ENCODE measurements at places on chromosomes 12 and 14.

GRCh38 chr12:122855928-122856831, 20.9 kb downstream of the HIP1R start:
- DNase-seq, result no peak

DNA sequence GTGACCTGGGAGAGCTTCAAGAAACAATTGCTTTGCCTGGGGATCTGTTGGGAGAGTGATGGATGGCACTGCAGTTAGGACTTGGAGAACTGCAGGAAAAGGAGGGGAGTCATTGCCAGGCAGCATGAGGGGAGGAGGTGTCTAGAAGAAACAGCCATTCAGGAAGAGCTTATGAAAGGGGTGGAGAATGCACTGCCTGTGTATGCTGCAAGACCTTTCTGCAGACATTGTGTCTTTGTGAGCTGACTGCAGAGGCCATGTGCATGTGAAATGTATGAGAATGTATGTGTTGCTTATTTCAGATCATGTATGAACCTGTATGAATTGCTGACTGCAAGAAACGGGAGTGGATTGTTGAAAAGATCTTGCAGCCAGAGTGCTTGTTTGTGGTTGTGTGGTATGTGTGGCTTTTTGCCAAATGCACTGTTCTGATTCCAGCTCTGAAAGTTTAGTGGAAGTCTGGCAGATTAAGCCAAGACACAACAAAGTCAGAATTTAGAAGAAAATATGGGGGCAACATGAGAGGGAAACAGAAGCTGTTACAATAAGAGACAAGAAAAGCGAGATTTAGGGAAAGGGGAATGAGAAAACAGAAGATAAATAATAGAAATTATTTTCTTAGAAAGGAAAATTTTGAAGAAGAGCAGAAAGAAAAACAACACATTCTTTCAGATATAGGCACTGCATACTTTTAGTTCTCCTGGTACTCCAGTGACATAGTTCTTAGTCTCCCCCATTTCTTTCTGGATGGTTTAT, 9.8 kb upstream of the RIMKLB start:
- DNase-seq, result peak; percentile 71

DNA sequence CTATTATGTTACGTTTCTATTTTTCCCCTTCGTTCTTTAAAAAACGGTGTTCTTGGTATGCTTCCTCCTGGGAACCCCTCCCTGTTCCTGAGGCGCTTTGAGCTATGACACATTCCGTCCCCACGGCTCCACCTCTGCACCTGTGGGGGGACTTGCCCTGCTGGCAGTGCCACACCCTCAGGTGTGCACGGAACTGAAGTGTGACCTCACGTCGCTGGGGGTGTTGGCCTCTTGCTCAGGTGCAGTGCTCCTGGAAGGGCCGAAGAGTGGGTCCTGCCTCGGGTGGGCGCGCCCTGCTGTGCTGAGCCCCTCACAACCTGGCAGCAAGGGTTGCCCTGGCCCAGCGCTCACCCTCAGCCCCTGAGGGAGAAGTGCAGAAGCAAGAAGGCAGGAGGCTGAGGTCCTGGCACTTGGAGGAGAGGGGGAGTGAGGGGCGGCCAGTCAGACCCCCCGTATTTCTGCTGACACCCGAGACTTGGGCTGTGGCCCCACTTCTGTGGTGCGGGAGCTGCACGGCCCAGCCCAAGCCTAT, 4.9 kb downstream of the AMN start:
- DNase-seq, result peak; percentile 100

- DNase-seq, result peak; percentile 93
Observed at GRCh38 chr14:103109535-103110441, 13.5 kb upstream of the TNFAIP2 start.

DNA sequence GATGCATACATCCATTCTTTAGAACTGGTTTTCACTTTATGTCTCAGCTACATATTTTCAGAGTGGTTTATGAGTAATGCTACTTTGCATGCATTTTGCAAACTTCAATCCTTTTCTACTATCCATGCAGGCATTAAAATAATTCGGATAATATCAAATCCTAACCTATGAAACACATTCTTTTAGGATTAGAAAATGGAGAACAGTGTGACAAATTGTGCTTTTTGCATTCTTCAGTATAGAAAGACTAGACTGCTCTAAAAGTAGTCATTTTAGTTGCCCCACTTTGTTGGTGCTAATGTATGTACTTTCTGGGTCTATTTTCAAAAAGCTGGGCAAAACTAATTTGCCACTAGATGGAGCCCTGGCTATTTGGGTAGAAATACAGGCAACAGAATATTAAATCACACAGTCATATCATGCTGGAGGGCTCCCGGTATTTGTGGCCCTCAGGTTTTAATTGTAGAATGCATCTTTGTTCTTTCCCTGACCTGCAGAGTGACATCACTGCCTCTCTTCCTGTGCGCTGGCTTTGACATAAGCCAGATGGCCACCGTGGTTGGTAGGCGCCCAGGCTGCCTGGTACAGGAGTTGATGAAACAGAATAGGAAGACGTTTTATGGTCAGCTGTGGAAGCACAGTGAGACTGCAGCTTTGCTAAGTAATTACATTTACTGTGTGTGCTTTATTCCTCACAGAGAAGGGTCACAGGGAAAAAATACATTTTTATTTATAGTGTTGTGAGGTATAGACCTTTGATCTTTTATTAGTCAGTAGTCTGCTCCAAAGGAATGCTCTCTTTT, 28.1 kb downstream of the MSRB3 start:
- no peak for DNase-seq

DNA sequence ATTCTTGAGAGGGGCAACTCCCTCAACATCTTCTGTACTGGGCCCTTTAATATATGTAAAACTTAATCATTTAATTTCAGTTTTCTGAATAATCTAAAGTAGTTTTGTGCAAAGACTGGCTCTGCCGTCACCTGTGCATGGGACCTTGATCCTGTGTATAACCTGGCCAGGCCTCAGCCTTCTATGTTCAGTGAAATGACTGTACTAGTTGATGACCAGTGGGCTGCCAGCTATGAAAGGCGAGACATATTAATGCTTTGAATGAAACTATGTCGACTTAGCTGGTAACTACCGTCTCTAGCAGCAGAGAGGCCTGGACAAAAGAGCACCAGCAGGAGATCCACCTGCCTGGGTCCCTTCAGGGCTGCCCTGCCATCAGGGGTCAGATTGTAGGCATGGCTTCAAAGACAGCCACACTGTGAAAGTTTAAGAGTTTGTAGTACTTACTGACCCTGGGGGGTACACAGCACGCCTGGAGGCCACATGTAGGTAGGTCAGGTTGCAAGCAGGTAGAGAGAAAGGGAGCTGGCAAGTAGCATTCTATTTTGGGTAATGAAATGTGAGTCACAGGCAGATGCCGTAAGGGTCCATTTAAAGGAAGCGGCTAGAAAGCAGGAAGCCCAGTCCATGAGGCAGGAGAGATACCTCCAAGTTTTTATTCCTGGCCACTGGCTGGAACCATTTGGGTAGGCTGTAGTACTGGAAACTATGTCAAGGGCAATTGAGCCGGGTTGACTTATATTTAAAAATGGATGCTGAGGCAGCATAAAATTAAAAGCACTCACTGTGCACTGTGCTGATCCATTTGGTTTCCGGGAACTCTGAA, 77.2 kb downstream of the BHLHE41 start:
- no peak for DNase-seq

DNA sequence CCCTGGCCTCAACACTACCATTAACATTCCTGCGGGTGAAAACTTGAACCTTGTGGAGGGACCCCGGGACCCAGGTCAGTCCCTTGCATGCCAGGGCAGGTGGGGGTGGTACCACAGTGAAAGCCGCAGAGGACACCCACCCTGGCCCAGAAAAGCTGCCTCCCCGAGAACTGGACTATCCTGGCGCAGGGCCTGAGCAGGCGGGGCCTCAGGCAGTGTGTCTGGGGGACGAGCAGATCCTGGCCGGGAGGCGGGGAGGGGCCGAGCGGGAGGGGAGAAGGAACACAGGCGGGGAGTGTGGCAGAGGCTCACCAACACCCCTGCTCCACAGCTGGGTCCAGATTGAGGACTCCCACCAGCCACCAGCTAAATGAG, 10.0 kb downstream of the AHNAK2 start:
- peak; percentile 76 for DNase-seq

GRCh38 chr12:81644503-81644902, 114.6 kb downstream of the PPFIA2 start:
- peak; percentile 39 for DNase-seq

DNA sequence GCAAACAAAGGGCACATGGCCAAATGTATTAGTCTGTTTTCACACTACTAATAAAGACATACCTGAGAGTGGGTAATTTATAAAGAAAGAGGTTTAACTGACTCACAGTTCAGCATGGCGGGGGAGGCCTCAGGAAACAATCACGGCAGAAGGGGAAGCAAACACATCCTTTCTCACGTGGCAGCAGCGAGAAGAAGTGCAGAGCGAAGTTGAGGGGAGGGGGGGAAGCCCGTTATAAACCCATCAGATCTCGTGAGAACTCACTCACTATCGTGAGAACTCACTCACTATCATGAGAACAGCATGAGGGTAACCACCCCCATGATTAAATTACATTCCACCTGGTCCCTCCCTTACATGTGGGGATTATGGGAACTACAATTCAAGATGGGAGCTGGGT, 66.1 kb downstream of the ST8SIA1 start:
- no peak for DNase-seq

DNA sequence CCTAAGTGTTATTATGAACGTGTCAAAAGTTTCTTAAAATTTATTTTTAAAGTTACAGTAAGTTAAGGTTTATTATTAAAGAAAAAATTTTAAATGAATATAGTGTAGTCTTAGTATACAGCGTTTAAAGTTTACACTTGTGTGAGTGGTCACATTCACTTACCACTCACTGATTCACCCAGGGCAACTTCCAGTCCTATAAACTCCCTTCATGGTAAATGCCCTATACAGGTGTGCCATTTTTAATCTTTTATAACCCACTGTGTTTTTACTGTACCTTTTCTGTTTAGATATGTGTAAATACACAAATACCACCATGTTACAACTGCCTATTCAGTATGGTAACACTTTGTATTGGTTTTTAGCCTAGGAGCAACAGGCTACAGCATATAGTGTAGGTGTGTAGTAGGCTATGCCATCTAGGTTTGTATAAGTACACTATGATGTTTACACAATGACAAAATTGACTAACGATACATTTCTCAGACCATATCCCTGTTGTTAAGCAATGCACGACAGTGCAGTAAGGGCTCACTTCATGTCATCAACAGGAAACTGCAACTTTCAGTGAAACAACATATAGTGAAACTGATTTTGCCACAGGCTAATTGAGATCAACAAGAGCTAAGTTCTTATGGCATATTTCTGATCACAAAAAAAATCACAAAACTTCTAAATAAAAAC, 112.0 kb upstream of the TMCC3 start:
- peak; percentile 72 for DNase-seq

GRCh38 chr12:96327346-96327745, 72.9 kb downstream of the CDK17 start:
- DNase-seq, result no peak

DNA sequence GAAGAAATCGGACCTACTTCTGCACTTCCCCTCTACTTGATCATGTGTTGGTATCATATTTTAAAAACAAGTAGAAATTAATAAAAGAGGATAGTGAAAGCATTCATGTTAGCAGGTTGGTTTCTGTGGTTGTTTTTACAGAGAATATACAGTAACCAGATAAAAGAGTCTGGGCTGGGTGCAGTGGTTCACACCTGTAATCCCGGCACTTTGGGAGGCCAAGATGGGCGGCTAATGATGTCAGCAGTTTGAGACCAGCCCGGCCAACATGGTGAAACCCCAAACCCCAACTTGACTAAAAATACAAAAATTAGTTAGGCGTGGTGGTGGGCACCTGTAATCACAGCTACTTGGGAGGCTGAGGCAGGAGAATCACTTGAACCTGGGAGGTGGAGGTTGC, 55.9 kb downstream of the LRP6 start:
- DNase-seq, result no peak

GRCh38 chr12:25853316-25854095, 105.0 kb upstream of the RASSF8 start:
- DNase-seq, result no peak

DNA sequence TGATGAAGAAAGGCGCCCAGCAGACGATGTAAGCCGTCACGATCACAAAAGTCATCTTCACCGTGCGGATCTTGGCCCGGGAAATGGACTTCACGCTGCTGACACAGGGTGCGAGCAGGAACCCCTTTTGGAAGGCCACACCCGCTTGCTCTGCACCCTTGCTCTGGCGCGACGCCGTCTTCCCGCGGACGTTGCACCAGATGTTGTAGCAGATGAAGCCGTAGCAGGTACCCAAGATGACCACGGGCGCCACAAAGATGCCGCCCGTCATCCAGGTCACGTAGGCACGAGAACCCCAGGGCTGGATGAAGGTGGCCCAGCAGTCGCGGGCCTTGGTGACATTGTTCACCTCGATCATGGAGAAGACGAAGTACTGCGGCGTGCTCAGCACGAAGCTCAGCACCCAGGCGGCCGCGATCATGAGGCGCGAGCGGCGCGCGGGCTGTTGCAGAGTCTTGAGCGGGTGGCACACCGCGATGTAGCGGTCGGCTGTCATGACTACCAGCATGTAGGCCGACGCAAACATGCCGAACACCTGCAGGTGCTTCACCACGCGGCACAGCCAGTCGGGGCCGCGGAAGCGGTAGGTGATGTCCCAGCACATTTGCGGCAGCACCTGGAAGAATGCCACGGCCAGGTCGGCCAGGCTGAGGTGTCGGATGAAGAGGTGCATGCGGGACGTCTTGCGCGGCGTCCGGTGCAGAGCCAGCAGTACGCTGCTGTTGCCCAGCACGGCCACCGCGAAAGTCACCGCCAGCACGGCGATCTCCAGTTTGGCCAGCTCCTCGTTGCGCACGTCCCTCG, 890 bp downstream of the AVPR1A start:
- no peak for DNase-seq

- DNase-seq, result no peak
Observed at GRCh38 chr14:101717663-101718490, 43.6 kb upstream of the PPP2R5C start.

GRCh38 chr12:1819571-1819970, 794 bp upstream of the LRTM2 start:
- DNase-seq, result no peak

- DNase-seq, result no peak
Observed at GRCh38 chr12:78260976-78261375, 430.3 kb downstream of the NAV3 start.

DNA sequence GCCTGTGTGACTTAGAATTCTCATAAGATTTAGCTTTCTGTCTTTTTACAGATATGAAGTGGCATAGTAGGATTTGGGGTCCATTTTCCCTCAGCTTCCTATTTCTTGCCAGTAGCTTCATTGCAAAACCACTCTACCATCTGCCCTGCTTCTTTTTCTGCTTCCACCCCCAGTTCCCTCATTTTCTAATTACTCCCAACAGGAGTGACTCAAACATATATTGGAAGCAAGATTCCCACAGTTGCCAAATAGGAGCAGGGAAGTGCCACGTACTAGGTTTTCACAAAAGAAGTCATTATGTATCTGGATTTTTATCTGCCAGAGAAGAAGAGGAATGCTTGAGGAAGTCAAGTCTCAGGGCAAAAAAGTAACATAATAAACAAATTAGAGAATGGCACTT, 64.1 kb downstream of the ANO4 start:
- no peak for DNase-seq

GRCh38 chr12:26713885-26714383, 119.1 kb downstream of the ITPR2 start:
- no peak for DNase-seq
